ENCODE measurements at places on chromosomes 6 and 20.

DNA sequence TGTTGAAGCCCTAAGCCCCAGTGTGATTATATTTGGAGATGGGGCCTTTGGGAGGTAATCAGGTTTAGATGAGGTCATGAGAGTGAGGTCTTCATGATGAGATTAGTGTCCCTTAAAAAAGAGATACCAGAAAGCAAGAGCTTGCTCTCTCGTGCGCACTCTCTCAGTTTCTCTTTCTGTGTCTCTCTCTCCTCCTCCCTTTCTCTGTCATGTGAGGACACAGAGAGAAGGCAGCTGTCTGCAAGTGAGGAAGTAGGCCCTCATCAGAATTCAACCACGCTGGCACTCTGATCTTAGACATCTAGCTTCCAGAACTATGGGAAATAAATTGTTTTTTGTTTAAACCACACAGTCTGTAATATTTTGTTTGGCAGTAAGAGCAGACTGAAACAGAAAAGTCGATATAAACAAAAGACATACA lies 180.5 kb downstream of the IBTK start:
- DNase-seq: no peak

DNA sequence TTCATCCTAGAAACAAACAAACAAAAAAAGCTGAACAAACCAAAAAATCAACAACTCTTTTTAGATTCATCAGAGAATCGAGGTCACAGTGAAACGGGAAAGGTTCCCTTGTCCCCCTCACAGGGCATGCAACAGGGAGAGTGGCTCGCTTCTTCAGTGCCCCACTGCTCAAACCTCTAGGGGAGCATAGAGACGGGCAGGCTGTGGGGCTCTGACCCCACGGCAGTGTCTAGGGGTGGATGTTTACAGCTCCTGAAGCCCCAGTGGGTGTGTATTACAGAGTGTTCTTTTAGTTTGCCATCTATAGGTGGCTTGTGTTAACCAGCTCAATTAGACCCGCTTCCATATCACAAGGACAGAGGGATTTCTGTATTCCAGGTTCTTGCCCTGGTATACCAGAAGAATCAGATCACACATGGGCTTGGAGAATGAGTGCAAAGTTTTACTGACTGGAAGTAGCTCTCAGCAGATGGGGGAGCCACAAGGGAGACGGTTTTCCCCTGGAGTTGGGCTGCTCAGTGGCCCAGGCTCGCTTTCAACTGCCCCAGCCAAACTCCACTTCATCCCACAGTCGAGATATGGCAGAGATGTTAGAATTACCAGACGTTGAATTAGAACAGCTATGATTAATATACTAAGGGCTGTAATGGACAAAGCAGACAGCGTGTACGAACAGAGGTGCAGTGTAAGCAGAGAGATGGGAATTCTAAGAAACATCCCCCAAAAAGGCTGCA lies 192.6 kb upstream of the CST7 start:
- no peak for DNase-seq

GRCh38 chr20:24633521-24633920 lies 164.1 kb downstream of the SYNDIG1 start:
- no peak for DNase-seq

DNA sequence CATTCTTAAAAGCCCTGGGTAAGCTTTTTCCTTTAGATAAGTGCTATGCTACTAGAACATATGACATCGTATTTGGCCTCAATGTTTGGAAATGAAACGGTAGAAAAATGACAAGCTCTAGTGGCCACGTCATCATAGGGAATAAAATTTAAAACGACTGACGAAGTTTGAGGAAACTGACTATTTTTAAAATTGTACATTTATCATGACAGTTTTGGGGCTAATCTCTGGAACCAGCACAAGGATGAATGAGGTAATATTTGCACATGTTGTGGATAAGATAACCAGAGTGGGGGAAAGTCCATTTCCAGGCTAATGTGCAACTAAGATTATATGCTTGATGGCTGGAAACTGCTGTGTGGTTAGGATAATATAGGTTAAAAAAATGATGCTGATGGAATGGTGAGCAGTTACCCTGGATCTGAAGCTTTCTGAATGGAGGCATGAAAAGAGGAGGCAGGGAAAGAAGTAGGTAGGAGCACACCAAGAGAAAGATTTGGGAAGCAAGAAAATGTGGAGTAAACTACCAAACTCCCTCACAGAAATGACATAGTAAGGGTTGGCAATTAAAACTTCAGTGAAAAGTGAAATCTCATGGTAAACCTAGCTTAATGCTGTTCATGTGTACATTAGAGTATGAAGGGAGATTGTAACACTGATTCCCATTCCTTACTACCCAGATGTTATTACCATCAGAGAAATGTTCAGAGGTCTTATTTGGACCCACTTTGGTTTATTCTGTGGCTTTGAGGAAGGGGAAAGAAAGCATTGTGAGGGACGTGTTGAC lies 42.7 kb upstream of the CEP162 start:
- DNase-seq: no peak

DNA sequence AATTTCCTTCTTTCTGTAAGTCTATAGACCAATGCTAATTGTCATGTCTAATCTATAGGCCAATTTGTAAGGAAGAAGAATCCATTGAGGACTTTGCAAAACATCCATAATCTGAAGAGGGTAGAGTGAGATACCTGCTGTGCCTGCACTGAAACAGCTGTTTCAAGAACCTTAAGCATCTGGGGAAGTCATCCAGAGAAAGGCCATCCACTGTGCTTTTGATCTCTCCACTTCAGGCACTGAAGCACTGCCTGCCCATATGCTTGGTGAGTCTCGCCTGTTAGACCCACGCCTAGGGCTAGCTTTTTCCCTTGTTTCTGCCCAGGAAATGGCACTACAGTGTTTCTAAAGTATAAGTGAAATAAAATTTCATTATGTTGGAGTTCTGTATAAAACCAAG lies 921.8 kb upstream of the EPHA7 start:
- no peak for DNase-seq

DNA sequence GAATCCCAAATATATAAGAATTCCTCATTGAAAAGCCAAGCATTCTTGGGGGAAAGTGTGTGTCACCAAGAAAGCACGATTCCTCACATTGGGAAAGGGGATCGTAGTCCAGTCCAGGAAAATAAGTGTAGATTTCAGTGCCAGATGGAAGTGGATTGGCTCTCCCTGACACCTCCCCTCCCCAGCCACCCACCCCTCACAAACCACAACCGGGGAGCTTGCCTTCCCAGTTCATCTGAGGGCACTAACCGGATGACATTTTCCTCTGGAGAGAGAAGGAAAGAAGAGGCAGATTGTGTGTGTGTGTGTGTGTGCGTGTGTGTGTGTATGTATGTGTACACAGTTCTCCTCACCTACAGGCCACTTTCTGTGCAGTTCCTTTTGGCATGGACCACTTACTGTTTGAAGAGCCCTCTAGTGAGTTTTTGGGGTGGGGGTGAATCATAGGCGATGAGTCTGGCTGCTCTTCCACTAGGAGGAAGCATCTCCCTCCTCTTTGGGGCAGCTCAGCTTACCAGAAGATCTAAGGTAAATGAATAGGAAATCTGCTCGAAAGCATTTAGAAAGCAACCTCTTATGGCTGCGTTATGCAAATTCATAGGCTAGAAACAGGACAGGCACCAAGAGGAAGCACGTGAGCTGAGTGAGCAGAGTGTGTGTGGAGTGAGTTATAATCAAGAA lies 20.8 kb downstream of the DAAM2 start:
- no peak for DNase-seq

DNA sequence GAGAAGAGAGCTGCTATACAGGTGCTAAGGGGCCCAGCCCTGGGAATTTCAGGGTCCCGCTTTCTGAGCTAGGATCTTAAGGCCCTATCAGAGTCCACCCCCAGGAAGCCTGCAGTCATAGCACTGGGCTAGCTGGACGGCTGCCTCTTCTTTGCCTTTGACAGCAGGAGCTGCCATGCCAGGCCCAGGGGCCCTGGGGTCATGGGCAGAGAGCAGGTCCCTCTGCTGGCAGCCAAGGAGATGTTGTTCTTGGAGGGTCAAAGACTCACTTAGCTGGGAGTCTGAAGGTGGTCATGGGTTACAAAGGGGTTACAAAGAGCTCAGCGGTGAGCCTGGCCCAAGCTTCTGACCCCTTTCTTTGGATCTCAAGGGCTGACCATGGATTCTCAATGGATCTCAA lies 52.7 kb downstream of the RPP21 start:
- no peak for DNase-seq

GRCh38 chr6:69863766-69864165 lies 2.6 kb upstream of the COL19A1 start:
- no peak for DNase-seq

- no peak for DNase-seq
Measured at GRCh38 chr20:1165521-1165920, 19.3 kb downstream of the TMEM74B start.

DNA sequence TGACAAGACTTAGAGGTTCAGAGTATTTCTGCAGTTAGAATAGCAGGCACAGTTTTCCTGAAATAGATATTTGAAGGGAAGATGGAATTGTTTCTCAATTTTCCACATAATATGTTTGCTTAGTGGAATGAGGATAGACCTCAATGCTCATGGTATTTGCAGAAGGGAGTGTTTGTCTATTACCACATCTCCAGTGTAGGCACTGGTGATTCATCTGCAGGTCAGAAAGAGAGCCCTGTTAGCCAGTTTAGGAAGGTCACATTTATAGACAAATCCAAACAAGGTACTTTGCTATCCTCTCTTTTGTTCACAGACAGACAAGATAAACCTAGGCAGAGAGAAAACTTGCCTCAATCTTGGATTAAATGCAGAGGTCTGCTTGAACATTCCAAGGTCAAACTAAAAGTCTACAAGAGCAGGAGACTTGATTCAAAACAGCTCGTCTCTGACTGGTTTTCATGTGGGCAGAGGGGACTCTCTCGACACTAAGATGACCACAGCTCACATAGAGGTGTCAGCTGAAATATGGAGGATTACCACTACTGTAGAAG lies 22.8 kb downstream of the ISM1 start:
- no peak for DNase-seq

- no peak for DNase-seq
Measured at GRCh38 chr6:159720708-159721107, 6.6 kb upstream of the WTAP start.

DNA sequence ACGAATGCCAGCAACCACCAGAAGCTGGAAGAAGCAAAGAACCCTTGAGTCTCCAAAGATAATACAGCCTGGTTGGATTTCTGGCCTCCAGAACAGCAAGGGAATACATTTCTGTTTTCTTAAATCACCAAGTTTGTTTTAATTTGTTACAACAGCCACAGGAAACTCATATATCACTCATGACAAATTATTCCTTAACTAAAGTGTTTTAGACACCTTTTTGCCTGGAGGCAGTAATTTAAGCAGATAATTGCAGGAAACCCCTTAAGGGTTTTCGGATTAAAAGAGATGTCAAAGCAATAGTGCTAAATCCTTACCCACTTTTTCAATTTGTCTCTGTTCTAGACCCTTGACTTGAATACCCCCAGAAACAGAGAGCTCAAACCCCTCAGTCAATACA lies 1050.0 kb downstream of the EPHA7 start:
- no peak for DNase-seq

GRCh38 chr20:23157734-23158133 lies 71.6 kb upstream of the CD93 start:
- no peak for DNase-seq

DNA sequence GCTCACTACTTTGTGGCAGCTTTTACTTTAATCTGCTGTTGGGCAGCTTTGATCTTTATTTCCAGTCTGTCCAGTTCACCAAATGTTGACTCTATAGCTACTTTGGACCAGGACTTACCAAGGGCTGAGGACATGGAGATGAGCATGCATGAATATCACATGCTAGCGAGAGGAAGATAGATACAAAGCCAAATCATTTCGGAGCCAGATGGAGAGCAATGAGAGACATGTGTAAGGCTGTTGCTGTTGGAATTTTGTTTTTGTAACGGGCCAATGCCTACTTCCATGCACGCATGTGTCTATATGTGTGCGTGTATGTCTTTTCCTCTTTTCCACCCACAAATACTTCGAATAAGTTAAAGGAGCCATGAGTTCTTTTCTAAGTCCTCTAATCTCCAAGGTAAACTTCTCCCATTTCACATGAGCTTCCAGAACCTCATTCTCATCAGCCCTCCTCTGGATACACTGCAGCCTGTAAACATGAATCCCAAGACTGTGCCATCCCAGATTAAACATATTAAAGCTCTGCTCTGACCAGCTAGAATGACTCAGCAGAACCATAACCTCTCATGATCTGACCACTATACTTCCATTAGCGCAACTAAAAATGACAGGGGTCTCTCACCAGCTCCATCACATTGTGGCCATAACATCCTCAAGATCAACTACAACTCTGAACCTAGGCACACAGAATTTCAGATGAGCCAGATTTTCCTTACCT lies 160.7 kb downstream of the LRFN2 start:
- DNase-seq: no peak

DNA sequence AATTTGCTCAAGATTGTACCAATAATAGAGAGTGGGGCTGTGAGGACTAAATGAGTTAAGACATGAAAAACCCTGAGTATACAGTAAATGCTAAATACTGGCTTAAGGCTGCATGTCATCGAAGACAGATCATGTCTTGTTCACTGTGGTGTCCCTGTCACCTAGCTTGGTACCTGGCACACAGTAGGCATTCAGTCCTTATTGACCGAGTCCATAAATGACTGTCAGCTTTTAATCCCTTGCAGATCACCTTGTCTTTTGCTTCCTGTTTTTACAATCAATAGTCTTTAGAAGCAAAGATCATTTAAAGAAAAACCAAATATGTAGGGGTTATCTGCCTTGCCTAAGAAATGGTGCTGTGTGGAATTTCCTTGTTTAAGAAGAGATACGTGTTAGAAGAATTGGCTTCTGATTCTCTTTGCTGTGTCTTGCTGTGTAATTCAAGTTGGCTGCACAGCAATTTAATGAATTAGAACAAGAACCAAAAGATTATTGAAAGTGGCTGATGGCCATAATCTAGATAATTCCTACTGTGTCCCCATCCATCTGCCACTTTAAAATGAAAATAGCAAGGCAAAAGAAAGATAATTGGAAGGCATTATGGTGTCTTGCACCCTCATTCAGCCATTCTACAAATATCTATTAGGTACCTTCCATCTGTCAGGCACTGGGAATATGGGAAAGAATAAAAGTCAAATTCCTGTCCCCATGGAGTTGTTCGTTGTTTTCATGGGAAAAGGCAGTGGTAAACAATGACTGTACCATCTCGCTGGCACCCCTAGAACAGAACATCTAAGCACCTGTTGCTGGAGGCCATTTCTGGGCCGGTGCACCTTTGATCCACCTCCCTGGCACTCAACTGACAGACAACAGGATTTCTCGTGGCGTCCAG lies 12.4 kb upstream of the MAPK13 start:
- no peak for DNase-seq

GRCh38 chr20:5863040-5863833 lies 87.1 kb downstream of the TRMT6 start:
- peak; percentile 86 for DNase-seq

- DNase-seq: no peak
Measured at GRCh38 chr6:19536838-19537237, 300.3 kb upstream of the ID4 start.
